ENCODE measurements at places on chromosomes 6 and 20.

GRCh38 chr6:3209114-3210023 is 18.1 kb downstream of the TUBB2B start:
- peak; percentile 62 for DNase-seq

GRCh38 chr6:34070315-34071135 is 75.4 kb downstream of the GRM4 start:
- no peak for DNase-seq

DNA sequence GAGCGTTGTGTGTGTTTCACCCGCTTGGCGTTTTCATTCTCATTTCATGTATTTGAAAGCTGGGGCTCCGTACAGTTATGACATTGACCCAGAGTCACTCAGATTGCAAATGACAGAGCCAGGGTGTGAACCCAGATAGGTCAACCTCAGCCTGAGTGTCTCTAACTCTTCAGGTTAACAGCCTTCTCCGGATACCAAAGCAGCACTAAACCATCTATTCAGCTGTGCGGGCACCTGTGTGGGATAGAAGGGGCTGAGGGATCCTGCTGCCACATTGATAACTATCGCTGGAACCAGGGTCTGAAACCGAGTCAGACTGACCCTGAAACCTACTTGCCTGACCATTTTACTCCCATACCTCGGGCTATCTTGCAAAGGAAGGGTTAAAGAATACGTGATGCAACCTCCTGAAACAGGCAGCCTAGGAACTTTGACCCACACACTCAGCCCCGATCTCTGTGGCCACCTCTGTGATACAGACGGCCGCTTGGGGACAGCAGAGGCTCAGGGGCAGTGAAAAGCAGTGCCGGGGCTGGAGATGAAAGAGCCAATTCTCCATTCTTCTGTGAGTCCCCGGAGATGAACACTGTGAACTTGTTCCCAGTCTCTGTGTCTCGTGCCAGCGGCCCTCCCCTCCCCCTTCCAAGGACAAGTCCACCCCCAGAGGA is 233.5 kb upstream of the QKI start:
- peak; percentile 43 for DNase-seq

DNA sequence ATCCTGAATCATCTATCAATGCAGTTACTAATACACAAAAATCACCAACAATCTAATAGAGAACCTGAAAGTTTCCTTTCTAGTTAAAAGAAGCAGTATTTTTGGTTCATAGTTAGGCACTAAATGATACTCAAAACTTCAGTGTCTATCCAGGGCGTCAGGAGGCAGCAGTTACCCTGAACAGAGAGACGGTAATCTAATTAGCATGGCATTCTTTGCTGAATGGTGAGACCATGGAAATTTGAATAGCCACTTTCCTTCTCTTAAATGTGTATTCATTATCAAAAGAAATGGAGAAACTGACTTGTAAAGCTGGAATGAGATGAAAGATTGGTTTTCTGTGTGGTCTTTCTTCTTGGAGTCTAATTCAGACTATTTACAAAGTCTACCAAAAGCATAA is 146.6 kb upstream of the BMP5 start:
- DNase-seq, result no peak

DNA sequence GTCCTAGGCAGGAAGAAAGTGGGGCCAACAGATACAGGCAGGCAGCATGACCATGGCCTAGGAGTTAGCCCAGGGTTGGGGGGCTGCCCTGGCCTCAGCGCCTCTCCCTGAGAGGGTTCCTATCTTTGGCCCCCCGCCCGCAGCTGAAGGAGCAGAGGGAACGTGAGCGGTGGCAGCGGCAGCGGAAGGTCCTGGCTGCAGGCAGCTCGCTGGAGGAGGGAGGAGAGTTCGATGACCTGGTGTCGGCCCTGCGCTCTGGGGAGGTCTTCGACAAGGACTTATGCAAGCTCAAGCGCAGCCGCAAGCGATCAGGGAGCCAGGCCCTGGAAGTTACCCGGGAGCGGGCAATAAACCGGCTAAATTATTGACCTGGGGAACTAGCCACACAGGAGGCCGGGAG is 32.6 kb downstream of the MOCS1 start:
- DNase-seq, result no peak

- DNase-seq, result no peak
Observed at GRCh38 chr6:69643688-69644087, 153.1 kb downstream of the LMBRD1 start.

DNA sequence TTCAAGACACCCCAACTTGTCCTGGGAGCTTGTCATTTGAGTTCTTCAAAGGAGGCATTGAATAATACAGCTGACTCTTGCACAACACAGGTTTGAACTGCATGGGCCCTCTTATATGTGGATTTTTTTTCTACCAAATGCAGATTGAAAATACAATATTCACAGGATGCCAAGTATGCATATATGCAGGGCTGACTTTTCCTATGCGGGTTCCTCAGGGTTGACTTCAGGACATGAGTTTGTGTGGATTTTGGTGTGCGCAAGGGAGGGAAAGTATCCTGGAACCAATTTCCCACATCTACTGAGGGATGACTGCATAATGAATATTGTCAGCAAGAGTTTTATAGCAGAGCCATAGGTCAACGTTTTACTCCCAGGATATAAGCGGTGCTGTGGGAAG is 70.0 kb upstream of the RALY start:
- no peak for DNase-seq

GRCh38 chr6:92125681-92126080 is 1293.7 kb downstream of the EPHA7 start:
- DNase-seq, result no peak

DNA sequence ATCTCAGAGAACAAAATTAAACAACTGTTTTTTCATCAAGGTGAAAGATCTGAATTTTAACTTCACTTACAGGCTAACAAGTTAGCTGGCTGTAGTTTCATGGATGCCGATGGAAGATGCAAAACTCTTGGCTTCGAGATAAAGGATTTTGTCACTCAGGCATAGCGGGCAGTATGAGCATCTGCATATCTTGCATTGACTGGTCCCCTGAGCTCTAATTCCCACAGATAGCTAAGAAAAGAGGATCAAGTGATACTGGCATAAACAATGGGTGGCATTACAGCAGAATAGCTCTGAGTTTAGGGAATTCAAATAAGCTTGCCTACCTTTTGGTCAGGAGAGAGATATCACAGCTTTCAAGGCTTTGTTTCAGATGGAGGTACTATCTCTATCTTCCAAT is 1.8 kb upstream of the CLVS2 start:
- no peak for DNase-seq
